Gastrocnemius medialis (tissue), 4 donors: ENCODE measurements at places on chromosomes 5 and 9.

DNA sequence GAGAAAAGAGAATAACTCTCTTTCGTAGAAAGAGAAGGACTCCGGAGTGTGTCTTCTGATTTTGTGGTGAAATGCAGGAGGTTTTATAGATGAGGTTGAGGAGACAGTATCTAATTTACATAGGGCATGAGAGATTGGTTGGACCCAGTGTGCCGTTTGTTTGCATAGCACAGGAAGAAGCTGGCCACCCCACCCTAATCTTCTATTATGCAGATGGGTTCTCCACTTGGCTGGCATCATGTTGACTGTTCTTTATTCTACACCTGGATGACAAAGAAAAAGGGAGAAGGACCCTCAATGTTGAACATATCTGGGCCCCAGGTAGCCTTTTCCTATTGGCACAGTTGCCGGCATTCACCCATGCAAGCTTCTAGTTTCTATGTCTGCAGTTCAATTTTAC lies 23.2 kb upstream of the MINAR2 start:
- no peaks in the 10 kb centered on the region for H3K27me3 ChIP-seq
- no peak overlapping the region for H3K27ac ChIP-seq
- H3K4me1 ChIP-seq: no peaks in the 10 kb centered on the region
- H3K4me3 ChIP-seq: no peak overlapping the region
- DNase-seq: no peak

DNA sequence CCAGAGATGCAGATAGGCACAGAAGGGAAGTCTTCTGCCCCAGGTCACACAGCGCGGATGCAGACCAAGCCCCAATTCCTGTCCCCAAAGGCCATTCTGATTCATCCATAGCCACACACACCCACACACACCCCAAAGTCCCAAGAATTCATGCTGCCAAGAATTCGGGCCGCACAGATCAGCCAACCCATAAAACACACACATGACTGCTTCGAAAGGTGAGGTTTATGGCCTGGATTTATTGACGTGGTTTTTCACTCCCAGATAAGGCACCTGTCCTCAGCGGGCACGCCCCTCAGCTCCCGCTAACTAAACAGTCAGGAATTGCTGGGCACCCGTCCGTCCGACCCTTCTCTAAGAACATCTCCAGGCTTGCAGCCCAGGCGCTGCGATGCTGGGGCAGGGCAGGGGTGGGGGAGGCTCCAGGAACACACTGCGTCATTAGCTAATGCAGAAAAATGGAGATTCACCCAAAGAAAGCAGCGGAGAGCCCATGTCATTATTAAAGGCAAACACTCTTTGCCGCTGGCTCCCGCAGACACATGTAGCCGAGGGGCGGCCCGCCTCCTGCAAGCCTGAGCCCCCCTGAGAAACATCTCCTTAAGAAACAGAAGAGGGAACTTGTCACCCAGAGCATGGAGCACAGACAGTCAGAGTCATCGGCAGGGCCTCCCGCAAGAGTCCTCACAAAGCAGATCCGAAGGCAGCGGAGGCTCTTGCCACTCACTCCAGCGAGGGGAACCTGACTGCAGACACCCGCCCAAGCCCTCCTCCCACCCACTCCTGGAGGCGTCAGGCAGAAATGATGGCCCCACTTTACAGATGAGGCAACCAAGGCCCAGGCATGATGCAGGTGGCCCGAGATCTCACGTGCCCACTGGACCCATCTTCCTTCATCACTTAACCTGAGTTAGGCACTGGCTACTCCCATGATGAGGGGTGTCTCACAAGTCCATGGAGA lies 19.9 kb downstream of the VAV2 start:
- no peaks in the 10 kb centered on the region for H3K36me3 ChIP-seq
- H3K27me3 ChIP-seq: no peaks in the 10 kb centered on the region
- no peak overlapping the region for H3K27ac ChIP-seq
- no peak for DNase-seq

DNA sequence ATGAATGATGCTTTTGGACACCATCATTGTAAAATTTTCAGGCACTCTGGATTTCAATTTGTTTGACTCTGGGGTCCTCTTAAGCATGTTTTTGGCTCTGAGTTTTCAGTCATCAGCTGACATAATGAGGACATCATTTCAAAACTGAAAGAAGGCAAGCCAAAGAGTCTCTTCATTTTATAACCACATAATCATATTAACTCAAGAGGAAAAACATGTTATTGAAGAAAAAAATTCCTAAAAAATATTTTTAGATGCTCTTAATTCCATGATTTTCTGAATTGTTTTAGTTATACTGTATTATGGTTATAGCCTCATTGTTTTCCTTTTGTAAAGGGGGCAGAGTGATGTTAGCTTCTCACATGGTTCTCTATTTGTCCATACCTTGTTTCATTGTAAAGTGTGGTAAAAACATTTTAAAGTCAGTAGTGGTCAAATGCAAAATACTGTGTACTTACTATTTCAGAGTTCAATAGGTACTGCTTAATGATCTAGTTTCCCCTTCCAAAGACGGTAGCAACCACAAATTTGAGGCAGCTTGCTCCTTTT lies 472.1 kb downstream of the DMRT2 start:
- no peak for DNase-seq
- H3K4me1 ChIP-seq: no peaks in the 10 kb centered on the region
- no peak overlapping the region for H3K27ac ChIP-seq

GRCh38 chr9:75910731-75911130 lies 20.3 kb downstream of the PCSK5 start:
- no peaks in the 10 kb centered on the region for H3K27me3 ChIP-seq
- no peak overlapping the region for H3K4me3 ChIP-seq
- H3K27ac ChIP-seq: no peak overlapping the region
- no peaks in the 10 kb centered on the region for H3K4me1 ChIP-seq
- H3K36me3 ChIP-seq: no peaks in the 10 kb centered on the region

DNA sequence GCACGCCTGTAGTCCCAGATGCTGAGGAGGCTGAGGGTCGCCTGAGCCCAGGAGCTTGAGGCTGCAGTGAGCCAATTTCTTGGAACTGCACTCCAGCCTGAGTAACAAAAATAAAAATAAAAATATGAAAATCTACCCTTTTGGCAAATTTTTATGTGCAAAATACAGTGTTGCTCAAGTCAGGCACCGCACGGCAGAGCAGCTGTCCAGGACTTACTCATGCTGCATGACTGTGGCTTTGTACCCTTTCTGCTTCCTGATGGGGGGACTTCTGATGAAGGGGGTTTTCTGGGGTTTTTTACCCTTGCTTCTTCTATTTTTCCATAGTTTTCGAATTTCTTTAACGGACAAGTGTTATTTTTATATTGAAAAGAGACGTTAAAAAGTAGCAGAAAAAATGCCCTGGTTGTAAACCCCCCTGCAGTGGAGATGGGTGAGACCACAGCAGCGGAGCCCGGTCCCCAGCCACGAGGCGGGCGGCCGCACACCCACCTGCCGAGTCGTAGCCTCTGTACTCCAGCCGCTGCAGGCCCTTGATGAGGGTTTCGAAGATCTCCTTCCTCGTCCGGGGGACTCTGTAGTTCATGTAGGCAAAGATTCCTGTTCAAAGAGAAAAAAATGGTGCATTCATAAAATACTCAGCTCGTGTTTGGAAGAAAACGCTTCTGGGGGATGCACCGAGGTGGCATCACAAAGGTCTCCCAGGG lies 15.0 kb downstream of the GFPT2 start:
- DNase-seq: no peak
- no peak overlapping the region for H3K27ac ChIP-seq
- H3K4me3 ChIP-seq: no peak overlapping the region
- H3K36me3 ChIP-seq: no peaks in the 10 kb centered on the region
- peaks cover 1% of the 10 kb centered on the region for H3K4me1 ChIP-seq

- H3K36me3 ChIP-seq: no peaks in the 10 kb centered on the region
- no peaks in the 10 kb centered on the region for H3K27me3 ChIP-seq
- no peak overlapping the region for H3K27ac ChIP-seq
- H3K4me1 ChIP-seq: no peaks in the 10 kb centered on the region
Observed at GRCh38 chr9:105475302-105475701, 27.5 kb downstream of the FSD1L start.

DNA sequence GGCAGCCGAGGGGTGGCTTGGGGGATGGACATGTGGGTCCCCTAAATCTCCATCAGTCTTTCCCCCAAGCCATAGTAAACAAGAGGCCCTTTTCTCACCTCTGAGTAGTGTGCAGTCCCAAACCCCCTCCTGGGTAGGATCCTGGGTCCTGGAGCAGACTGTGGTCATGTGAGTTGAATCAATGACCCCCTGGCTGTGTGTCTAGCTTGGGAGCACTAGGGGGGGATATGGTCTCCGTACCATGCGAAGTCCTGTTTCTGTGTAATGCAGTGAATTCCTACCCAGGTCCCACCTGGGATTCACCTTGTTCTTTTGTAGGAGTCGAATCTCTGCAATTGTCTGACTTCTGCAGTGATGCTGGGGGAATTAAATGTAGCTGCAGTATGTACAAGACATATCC lies 66.2 kb downstream of the FGF18 start:
- no peaks in the 10 kb centered on the region for H3K36me3 ChIP-seq
- no peaks in the 10 kb centered on the region for H3K4me1 ChIP-seq
- no peak overlapping the region for H3K27ac ChIP-seq
- H3K4me3 ChIP-seq: no peak overlapping the region
- H3K27me3 ChIP-seq: no peaks in the 10 kb centered on the region

DNA sequence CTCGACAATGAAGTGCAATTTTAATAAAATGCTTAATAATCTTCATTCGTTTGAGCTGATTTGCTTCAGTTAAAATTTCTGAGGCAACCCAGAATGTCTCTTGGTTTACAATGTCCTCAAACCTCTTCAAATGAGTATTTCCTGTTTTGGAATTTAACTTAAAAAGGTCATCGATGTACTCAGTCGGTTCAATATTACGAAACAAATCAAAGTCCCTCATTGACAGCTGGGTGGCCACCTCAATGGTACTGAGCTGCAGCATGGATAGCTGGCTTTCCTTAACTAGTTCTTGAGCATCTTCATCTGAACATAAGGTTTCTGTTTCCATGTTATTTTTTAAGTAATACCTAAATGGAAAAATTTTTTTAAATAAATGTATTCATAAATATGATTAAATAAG lies 173.3 kb downstream of the RAPGEF6 start:
- DNase-seq: no peak
- no peak overlapping the region for H3K27ac ChIP-seq
- H3K4me1 ChIP-seq: no peaks in the 10 kb centered on the region

DNA sequence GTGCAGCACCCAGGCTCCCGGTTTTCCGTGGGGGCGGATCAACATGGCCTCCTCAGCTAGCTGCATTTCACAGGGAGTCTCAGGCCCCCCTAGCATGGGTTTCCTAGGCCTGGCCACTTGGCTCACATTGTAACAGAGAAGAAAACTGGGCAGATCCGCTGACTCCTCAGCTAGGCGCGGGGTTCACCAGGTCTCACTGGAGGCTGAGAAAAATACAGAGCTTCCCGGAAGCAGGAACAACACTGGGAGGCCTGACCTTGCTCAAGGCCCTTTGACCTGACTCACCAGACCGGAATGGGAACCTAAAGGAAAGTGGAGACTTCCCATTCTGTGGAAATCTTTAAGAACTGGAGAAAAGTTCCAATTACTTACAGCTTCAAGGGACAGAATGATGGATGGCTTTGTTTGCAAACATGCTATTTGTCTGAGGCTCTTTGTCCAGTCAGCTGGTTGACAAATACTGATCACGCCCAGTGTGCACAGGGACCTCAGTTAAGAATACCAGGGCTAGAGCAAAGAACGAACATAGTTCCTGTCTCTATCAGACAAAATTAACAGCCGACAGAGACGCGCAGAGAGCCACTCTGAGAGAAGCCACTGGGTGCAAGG lies 88.7 kb upstream of the LRRTM2 start:
- H3K4me3 ChIP-seq: no peak overlapping the region
- H3K4me1 ChIP-seq: peaks cover 10% of the 10 kb centered on the region
- H3K36me3 ChIP-seq: no peaks in the 10 kb centered on the region
- DNase-seq: no peak
- H3K27ac ChIP-seq: no peak overlapping the region

DNA sequence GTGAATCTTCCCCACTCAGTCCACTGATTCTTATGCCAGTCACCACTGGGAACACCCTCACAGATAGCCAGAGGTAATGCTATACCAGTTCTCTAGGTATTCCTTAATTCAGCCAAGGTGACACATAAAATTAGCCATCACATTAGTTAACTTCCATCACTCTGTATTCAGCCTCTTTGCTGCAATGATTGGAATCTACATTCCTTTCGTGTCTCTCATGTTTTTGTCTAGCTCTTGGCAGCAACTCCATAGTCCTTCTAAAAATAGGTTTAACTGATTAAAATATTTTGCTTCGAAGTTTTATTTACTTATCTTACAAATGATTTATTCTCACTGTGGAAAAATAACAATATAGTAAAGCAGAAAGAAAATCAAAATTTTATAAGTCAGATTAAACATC lies 19.6 kb upstream of the RNF20 start:
- no peaks in the 10 kb centered on the region for H3K36me3 ChIP-seq
- DNase-seq: no peak
- H3K27ac ChIP-seq: no peak overlapping the region
- no peaks in the 10 kb centered on the region for H3K4me1 ChIP-seq

DNA sequence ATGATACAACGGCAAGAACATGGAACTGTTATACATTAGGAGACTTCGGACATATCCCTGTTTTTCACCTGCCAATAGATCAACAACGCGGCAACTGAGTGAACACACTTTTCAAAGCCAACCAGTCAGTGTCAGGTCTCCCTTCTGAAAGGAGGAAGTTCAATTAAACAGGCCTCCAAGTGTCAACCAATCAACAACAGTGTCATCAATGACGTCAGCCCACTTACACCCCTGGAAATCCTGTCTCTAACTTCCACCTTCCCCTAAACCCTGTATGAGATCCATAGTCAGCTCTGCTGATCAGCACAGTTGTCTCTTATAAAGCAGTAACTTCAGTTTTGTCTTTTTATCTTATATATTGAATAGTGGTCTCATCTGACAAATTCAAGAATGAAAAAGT lies 36.6 kb downstream of the DMRT3 start:
- H3K36me3 ChIP-seq: no peaks in the 10 kb centered on the region
- H3K27ac ChIP-seq: no peak overlapping the region
- no peaks in the 10 kb centered on the region for H3K4me1 ChIP-seq
- no peak overlapping the region for H3K4me3 ChIP-seq

DNA sequence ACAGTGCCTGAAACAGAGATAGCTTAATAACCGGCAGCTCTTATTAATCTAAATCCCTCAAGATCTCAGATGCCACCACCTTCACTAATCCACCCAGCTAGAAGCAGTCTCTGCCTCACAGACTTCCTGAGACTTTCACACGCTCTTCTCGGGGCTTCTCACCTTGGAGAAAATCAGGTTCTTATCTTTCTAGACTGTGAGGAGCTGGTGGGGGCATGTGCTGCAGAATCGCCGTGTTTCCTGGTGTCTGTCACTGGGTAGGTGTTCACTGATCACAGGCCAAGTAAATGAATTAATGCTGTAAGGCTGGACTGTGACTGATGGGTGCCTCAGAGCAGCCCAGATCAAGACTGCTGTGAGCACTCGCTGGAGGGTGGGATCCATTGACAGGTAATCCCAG lies 101.7 kb downstream of the PSD2 start:
- H3K27ac ChIP-seq: no peak overlapping the region
- DNase-seq: no peak
- no peaks in the 10 kb centered on the region for H3K27me3 ChIP-seq
- no peak overlapping the region for H3K4me3 ChIP-seq
- H3K36me3 ChIP-seq: no peaks in the 10 kb centered on the region
